ENCODE measurements at places on chromosomes 7 and 10. TPM values are rescaled to one million over a fixed set of nuclear protein-coding genes. Genes with fewer than 3 reads are reported as not detected.

The FAM25A gene
- not detected for total RNA-seq

The MRLN gene
- total RNA-seq: not detected

The RABGEF1 gene
- 42.2 TPM for total RNA-seq

The IGF2BP3 gene
- 17.9 TPM for total RNA-seq

The ARID5B gene
- 95.3 TPM for total RNA-seq

The ACBD7 gene
- 4.8 TPM for total RNA-seq

The ELN gene
- total RNA-seq: 55.2 TPM

The DNA2 gene
- total RNA-seq: 6.9 TPM

The PLEKHS1 gene
- not detected for total RNA-seq
